ENCODE measurements at places on chromosomes 12 and 14.

- DNase-seq, result no peak
These were observed 115.4 kb downstream of the ESRRB start for GRCh38 chr14:76491172-76491930.

DNA sequence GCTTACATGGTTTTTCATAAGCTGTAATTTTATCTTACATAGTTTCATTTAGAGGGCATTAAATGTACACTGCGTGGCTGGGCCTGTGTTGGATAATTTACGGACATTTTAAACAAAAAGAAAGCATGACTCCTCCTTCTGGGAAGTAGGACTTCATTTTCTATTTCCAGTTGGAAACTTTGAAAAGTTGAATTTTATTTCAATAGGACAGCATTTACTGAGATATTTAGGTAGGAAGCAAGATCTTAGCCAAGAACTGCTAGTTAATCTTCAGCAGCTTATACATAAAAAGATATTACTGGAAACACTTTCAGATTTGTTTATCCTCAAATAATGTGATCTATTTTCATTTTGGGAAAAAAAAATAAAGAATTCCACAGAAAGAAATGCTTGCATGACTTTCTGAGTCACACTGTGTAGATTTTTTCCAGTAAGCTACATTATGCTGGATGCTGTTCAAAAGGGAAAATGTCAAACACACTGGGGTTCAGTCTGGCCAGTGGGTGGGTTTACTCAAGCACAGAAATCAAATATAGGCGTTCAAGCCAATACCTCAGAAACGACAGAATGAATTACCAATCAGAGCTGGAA, 239.4 kb upstream of the KRR1 start:
- DNase-seq, result no peak

- DNase-seq, result peak; percentile 40
These were observed 75.2 kb upstream of the TMCC3 start for GRCh38 chr12:94725375-94726168.

DNA sequence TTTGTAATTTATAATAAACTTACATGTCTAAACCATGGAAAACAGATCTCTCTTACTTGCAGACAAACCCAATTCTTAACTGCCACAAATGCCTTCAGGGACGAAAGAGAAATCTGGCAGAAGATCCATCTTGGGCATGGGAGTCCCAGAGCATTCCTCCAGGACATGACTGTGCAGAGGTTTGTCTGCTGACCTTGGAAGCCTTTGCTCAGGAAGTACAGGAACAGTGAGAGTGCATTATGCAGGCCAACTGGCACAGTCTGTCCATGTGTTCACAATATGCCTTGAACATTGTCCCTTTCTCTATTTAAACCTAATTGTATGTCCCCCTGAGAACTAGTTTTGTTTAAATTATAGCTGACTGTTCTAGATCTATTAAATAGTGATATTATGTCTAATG, 467.1 kb downstream of the ATP23 start:
- DNase-seq, result no peak

- DNase-seq, result no peak
These were observed 18.1 kb downstream of the FBXO21 start for GRCh38 chr12:117172168-117172567.
